HT1080 (cell line): ENCODE measurements at places on chromosomes 6 and 20.

GRCh38 chr20:56748476-56749377 lies 119.6 kb downstream of the TFAP2C start:
- DNase-seq: no peak

DNA sequence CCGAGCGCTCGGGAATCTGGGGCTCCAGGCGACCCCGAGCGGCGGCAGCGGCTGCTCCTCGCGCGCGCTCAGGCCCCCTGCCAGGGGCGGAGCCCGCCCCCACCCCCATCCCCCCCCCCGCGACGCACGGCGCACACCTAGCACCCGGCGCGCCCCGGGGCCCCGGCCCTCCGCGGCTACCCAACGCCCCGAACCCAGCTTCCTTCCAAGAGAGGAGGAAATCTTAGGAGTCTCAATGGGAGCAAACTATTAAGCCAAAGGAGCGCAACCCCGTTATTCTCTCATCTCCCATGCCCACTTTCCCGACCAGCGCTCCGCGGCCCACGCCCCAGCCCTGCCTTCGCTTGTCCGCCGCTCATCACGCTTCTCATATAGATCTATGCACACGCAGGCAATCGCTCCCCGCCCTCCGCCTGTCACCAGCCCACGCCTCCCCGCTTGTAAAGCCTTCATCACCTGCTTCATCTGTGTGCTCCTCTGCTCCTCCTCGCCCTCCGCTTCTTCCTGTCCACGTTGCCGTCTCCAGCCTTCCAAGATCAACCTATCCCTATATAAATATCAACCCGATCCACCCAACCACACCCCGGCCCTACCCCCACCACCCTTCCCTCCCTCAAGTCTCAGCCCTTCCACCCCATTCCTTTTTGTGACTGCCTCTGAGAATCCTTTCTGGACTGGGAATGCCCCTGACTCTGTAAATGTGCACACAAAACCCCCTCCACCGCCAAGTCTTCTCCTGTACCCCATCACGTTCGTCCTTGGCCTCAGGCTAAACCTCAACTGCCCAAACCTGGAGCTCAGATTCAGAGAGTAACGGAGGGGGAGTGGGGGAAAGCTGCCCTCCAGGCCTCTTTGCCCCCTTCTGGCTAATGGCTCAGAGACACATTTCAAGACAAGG lies at the start of gene DLK2:
Gene DLK2 (minus strand): TSS at position 18 of the 898 bp plus-strand sequence. CDS start 723 bp downstream, outside the sequence.
- DNase-seq: no peak

DNA sequence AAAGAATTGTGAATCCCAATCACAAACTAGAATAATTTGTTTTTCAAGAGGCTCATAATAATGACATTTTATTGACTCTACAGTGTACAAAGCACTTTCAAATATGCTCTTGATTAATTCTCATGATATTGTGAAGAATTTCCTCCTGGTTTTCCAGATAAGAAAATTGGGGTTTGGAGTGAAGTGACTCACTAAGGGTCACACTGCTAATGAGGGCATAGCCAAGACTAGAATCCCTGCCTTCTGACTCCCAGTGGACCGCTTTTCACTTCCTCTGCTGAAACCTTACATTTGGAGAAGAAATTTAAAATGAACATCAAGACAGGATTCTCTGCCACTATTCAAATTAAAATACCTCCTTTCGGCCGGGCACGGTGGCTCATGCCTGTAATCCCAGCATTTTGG lies 38.3 kb upstream of the LTV1 start:
- DNase-seq: no peak

DNA sequence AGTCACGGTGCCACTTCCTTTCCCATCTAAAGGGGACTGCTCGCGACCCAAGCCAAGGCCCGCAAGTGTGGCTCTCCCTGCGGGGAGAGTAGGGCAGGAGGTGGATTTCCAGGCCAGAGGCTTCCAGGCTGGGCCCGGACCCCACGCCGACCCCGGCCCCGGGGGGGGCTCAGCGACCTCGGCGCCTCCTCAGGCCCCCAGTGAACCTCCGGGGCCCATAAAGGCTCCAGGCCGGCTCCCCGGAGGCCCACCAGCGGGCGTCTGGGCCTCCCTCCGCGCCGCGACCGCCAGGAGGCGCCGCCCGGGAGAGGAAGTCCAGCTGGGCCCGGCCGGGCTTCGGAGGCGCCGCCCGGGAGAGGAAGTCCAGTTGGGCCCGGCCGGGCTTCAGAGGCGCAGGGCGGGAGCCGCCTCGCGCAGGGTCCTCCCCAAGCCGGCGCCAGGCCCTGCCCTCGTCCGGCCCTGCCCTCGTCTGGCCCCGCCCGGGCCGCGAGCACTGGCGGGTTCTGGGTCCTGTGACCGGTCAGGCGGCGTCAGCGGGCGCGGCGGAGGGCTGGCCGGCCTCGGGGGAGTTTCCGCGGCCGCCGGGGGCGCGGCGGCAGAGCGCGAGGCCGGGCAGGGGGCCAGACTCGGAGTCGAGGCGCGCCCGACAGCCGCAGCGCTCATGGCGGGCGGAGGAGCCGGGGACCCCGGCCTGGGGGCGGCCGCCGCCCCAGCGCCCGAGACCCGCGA lies at the start of gene RAB32:
Gene RAB32 (plus strand): TSS at position 623 of the 729 bp plus-strand sequence. CDS start 39 bp downstream, at position 662.
- peak; percentile 91 for DNase-seq

GRCh38 chr6:96923871-96924493 lies 546 bp upstream of the KLHL32 start:
- DNase-seq: peak; percentile 13

DNA sequence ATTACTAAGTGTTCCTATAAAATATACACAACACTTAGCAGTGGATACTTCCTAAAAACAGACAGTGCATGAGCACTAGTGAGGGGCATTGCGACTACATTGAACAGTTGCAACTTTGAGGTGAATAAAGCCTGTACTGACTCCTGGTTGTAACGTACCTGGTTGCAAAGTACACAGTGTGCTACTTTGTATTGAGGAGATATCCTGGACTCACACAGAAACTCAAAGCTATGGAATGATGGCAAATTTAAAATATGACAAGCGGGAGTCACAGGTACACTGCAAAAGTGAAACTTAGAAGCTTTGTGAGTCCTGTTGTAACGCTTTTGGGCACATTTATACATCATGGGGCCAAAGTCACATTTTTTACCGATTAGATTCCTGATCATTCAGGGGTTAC lies 55.6 kb upstream of the HLA-A start:
- DNase-seq: no peak

- DNase-seq: peak; percentile 11
Measured at GRCh38 chr6:24522228-24523176, 27.7 kb downstream of the ALDH5A1 start.

- DNase-seq: peak; percentile 91
Measured at GRCh38 chr20:13525225-13525940, 113.3 kb downstream of the TASP1 start.

DNA sequence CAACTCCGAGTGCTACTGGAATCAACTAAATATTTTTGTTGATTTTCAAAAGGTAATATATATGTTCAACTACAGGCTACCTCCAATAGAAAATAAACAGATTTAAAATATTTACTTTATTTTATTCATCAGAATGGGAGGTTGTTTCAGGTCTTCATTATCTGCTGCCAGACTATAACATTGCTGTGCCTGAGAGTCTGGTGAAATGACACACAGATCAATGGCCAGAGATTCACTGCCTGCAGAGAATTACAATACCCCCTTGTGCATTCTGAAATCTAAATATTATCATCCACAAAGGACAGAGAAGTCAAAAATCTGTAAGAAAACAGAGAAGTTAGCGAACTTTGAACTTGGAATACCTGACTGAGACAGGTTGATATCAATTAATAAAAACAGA lies 667.8 kb upstream of the GJE1 start:
- DNase-seq: no peak

- no peak for DNase-seq
Measured at GRCh38 chr6:32189069-32189741, 797 bp downstream of the PBX2 start.

- DNase-seq: no peak
Measured at GRCh38 chr20:23407781-23408464, 13.4 kb downstream of the NAPB start.

DNA sequence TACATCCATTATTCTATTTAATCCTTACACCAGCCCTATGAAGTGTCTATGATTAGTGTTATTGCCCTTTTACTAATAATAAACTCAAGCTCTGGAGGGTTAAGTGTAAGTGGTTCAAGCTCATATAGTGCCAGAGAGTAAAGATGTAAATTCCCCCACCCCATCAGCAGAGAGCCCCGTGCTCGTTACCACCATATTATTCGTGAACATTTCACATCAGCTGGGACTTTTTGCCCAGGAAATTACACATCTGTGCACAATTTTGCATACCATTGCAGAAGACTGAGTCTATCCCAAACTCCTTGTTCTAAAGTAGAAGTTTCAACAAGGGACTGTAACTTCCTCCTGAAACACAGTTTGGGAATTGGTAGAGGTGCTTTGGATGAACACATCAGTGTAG lies 220.1 kb downstream of the BCAS1 start:
- DNase-seq: no peak

- DNase-seq: peak; percentile 30
Measured at GRCh38 chr6:44000164-44000842, 126.9 kb downstream of the MRPL14 start.

DNA sequence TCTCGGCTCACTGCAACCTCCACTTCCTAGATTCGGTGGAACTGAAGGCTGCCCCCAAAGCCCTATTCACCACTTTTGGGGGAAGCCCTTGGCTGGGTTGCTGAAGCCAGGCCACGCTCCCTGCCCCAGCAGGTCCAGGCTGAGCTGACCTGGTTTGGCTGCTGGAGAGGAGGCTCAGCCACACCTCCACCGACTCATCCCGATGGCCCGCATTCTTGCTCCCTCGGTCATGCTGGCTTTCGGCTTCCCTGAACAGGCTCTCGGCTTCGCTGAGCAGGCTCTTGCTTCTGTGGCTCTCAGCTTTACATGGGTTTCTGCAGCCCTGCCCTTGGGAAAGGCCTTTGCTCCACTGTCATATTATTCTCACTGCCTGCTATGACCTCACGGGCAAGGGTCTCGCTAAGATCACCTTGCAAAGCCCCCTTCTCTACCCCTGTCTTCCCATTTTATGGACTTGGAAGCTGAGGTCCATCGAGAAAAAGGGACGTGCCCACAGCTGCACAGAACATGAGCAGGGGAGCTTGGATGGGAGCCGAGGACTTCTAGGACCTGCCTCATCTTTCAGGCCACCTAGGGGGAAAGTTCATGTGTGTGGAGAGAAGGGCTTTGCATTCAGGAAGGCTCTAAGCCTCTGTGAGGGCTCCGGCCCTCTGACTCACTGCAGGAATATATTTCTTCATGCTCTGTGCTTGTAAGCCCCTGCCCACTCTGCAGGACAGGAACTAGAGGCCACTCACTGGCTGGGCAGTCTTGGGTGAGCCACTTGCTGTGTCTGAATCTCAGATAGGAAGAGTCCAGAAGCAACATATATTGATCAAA lies 15.6 kb downstream of the ARHGAP40 start:
- peak; percentile 63 for DNase-seq

- no peak for DNase-seq
Measured at GRCh38 chr6:134034478-134034877, 17.9 kb downstream of the SLC2A12 start.

- peak; percentile 62 for DNase-seq
Measured at GRCh38 chr20:23441850-23442313, 2.4 kb downstream of the CSTL1 start.

GRCh38 chr20:54389596-54390280 lies 85.7 kb upstream of the DOK5 start:
- no peak for DNase-seq

- DNase-seq: no peak
Measured at GRCh38 chr20:59690101-59690500, 85.8 kb downstream of the PHACTR3 start.

DNA sequence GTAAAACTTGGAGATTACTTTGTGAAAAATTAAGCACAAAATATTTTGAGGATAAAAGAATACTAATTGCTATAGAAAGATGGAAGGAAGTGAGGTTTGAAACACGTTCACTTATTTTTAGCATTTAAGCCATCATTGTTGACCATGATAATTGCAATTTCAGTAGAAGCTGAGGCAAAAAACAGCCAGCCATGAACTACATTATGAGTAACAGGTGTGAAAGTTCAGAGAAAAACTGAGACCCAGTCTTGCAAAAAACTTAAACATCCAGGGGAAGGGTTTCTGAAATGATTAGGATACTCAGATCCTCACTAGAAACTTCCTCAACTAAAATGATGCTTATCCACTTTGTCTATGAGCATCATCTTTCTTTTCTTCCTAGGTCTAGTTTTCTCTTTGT lies 619.4 kb downstream of the PHF3 start:
- no peak for DNase-seq

DNA sequence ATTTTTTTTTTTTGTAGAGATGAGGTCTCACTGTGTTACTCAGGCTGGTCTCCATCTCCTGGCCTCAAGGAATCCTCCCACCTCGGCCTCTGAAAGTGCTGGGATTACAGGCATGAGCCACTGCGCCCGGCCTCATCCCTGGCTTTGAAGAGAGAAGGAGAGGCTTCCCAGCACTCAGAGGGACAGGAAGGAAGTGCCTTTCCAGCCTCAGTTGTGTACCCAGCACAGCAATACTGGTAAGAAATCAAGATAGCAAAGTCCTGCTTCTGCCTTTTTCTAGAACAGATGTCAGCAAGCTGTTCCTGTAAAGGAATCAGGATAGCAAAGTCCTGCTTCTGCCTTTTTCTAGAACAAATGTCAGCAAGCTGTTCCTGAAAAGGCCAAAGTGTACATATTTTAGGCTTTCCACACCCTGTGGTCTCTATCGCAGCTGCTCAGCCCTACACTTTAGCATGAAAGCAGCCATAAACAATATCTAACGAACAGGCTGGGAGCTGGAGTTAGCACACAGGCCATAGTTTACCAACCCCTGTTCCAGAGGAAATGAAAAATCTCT lies 6.3 kb upstream of the PLTP start:
- no peak for DNase-seq

- DNase-seq: no peak
Measured at GRCh38 chr6:168261234-168261633, 58.3 kb downstream of the DACT2 start.

- no peak for DNase-seq
Measured at GRCh38 chr20:16312998-16313397, 260.2 kb downstream of the KIF16B start.

GRCh38 chr6:6634735-6635075 lies 46.2 kb downstream of the LY86 start:
- no peak for DNase-seq

DNA sequence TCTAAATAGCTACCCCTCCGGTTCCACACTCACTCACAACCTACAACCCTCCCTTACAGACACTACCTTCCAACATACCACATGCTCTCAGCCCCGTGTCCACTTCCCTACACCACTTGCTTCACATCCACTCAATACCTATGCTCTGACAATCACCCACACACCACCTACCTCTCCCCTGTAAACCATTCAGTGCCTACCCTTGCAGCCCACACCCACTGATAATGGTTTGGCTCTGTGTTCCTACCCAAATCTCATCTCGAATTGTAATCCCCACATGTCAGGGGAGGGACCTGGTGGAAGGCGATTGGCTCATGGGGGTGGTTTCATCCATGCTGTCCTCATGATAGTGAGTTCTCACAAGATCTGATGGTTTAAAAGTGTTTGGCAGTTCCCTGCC lies 9.8 kb upstream of the ZNF343 start:
- DNase-seq: no peak

GRCh38 chr6:107323133-107323785 lies 136.1 kb downstream of the PDSS2 start:
- DNase-seq: peak; percentile 50

- no peak for DNase-seq
Measured at GRCh38 chr6:43823879-43824702, 54.1 kb downstream of the VEGFA start.
